ENCODE measurements at places on chromosomes 6 and 20.

GRCh38 chr20:4089756-4090487 is 74.6 kb upstream of the RNF24 start:
- DNase-seq: no peak

DNA sequence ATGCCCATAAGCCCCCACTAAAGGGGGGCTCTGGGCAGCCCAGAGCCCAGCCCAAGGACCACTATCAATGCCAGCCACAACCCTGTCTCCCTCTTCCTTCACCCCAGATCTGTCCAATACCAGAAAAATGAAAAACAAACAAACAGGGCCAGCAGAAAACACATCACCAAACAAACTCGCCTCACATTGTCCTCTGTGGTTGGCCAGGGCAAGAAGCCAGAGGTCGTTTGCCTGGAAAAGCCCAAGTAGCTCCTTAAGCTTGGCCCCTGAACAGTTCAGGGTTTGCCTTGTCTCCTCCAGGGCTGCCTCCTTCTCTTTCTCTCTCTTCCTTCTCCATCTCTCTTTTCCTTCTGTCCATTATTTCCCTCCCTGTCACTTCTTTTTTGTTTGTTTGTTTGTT is 10.1 kb upstream of the SCUBE3 start:
- no peak for DNase-seq

GRCh38 chr6:22436134-22436533 is 133.2 kb upstream of the HDGFL1 start:
- DNase-seq: no peak

DNA sequence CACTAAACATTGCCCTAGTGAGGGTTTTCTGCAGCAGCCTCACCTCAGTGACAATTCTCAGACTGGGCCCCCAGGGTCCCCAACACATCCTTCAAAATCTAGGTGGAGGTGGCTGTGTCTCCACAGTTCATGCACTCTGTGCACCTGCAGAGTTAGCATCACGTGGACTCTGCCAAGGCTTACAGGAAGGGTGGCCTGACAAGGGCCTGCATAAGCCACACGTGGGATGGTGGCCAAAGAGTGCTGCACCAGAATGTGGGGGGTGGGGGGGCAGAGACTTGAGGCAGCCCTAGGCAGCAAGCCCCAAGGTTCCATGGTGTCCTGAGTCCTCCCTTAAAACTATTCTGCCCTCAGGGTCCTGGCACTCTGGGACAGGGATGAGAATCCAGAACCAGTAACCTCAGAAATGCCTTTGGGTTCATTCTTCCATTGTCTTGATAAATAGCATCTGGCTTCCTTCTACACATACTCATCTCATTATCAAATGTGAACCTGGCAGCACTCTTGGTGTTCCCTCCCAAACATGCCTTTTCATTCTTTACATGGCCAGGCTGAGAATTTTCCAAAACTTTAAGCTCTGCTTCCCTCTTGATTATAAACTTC is 1.6 kb upstream of the SERPINB1 start:
- peak; percentile 89 for DNase-seq

- no peak for DNase-seq
Observed at GRCh38 chr6:14072084-14072483, 45.5 kb upstream of the CD83 start.

GRCh38 chr6:135117413-135117968 is 62.9 kb upstream of the HBS1L start:
- DNase-seq: no peak

DNA sequence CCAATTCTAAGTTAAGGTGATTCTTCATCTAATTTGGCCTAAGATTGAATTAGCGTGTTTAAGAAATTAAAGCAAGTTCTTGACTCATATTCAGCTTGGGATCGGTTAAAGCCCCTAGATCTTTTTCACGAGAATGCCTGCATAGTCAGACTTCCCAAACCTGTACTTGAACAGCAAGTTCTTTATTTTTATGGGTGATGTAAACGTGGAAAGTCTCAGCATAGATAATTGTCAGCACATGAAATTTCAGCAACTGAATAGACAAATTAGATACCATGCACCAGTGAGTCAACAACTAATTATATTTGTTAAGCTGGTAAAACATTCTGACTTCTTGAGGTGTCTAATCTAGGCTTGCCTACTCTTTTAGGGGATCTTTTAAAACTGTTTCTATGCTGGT is 183.1 kb upstream of the TNFAIP3 start:
- no peak for DNase-seq

DNA sequence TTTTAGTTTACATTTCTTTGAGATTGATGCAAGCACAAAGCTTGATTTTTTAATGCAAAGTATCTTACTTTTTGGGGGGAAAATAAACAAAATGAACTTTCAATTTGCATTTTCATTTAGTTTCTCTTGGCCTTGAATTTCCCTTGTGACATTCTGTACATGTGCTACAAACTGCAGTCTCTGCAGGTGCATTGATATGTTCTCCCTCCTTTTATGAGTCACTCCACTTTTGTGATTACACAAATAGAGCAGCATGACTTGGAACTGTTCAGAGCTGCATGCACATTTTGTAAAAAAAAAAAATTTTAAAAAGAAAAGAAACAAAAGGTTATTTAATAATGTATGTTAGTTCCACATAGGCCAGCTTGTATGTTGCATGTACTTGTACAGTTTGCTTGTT is 220.0 kb upstream of the KCNQ5 start:
- no peak for DNase-seq

DNA sequence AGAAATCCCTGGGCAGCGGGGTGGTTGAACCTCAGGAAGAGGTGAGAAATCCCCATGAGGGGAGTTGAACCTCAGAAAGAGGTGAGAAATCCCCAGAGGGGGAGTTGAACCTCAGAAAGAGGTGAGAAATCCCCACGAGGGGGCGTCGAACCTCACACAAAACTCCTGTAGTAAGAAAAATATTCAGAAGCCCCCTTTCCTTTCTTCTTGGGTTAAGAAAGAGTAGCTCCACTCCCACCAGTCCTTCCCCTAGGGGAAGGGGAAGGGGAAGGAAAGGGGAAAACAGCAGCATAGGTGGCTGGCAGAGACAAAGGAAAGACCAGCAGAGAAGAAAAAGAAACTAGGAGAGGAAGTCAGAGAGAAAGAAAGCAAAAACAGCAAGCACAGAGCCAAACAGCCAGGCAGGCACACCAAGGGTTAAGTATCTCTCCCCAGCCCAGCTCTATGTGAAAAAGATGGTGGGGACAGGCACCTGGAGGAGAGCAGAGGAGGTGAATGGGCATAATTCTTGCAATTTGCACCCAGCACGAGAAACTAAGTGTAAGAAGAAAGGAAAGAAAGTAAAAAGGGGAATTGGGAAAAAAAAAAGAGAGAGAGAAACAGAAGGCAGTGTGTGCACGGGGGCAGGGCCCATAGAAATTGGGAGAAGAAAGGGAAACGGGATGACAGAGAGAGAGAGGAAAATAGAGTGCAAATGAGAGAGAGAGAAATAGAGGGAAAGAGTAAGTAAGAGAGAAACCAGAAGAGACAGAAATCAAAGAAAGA is 88.2 kb downstream of the PLG start:
- no peak for DNase-seq

DNA sequence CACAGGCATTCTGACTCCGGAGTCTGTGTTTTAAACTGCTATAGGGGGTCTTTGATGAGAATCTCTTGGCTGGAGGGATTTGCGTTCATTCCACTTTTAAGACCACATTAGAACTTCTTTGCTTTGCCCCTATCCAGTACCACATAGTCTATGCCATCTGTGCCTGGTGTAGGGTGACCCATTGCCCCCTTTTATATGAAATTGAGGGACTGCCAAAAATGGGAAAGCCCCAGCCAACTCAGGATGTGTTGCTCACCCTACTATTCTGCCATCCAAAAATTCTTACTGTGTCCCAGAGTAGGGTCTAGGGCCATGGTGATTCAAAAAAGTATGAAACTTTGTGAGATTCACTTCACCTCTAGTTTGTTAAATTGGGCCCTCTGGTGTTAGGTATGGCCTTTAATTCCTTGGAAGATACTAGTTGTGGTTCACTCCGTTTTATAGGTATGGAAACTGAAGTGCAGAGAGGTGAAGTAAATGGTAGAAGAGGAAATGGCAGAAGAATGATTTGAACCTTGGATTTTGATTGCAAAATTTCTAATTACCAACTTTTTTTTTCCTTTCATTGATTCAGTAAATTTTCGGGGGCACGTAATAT is 1.4 kb downstream of the PFDN4 start:
- no peak for DNase-seq

GRCh38 chr6:156701966-156702365 is 75.2 kb upstream of the ARID1B start:
- DNase-seq: no peak

GRCh38 chr6:143872201-143872600 is 7.9 kb downstream of the ZC2HC1B start:
- peak; percentile 4 for DNase-seq

- peak; percentile 45 for DNase-seq
Observed at GRCh38 chr6:166097914-166098522, 69.6 kb downstream of the TBXT start.

DNA sequence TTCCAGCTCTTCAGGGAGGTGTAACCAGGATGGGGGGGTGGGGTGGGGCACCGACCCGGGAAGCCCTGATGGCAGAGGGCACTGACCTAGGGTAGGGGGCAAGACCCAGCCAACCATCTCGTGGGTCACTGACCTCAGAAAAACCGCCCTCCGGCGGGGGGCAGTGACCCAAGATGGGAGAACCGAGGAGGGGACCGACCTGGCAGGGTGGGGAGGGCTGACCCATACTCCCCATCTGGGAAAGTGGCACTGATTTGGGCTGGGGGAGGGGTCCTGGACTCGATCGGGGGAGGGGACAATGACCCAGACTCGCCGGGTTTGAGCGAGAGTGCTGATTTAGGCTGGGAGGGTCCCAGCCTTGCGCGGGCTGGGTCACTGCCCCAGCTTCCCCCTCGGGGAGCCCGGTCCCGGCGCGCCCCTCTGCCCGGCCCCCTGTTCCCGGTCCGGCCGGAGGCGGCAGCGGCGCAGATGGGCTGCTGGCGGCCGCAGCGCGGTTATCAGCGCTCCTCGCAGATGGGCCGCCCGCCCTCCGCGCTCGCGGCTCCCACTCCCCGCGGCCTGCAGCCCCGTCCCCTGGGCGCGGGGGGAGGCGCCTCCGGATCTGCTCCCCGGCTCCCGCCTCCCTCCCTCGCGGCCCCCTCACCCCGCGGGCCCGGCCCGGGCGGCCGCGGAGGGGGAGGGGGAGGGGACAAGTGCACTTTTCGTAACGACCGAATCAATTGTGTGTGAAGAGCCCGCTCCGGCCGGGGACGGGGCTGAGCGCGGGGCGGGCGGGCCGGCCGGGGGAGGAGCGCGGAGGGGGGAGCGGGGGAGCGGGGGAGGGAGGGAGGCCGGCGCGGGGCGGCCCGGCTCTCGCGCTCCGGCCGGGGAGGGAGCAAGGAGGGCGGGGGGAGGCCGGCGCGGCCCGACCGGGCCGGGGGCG is 2.2 kb downstream of the NOL4L start:
- peak; percentile 59 for DNase-seq

DNA sequence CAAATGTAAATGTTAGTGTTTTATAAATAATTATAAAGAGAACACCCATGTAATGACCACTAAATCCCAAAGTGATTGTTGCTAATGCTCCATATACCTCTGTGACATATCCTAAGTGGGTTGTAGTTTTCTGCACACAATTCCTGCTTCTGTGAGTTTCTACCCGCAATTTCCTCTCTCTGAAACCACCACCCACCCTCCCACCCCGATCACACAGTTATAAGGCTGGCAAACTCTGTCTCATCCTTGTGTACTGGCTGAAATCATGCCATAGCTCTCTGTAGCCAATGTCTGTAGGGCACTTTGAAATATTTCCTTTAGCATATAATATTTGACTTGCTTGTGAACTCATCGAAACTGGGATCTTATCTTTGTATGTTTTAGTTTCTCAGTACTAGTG is 236.6 kb downstream of the PLCB1 start:
- DNase-seq: no peak

DNA sequence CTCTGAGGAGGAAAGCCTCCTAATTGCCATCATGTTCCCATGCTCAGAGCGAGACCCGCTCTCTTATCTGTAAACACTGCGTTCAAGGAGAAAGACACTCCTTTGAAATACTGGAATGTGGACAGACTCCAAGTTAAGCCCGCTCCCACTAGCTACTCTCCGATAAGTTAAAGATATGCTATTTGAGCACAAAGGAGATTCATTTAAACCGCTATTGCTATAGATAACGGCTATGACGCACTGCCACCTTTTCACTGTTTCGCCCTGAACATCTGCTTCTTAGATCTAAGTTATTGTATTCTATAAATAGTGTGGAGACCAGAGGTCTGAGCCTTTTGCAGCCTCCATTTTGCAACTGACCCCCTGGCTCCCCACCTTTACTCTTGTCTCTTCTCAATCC is 82.3 kb downstream of the GPX5 start:
- no peak for DNase-seq

- no peak for DNase-seq
Observed at GRCh38 chr6:106126482-106126881, 40.3 kb downstream of the PRDM1 start.

GRCh38 chr20:1330075-1330830 is 1.3 kb upstream of the SDCBP2 start:
- DNase-seq: no peak

DNA sequence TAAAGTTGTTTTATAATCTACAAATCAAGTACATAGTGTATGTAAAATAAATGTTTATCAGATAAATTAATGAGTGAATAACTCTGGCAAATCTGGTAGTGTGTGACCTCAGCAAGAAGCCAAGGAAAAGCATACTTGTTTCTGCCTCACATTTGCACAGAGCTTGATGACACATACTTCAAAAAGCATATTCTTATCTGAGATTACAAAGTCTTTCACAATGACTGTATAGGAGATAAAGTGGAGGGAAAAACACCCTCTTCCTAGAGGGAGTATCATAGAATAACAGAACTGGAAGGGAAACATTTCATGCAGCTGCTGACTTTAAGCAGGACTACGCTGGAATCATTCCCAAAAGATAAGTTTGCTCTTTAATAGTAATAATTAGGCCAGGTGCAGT is 28.1 kb upstream of the AKAP7 start:
- no peak for DNase-seq

DNA sequence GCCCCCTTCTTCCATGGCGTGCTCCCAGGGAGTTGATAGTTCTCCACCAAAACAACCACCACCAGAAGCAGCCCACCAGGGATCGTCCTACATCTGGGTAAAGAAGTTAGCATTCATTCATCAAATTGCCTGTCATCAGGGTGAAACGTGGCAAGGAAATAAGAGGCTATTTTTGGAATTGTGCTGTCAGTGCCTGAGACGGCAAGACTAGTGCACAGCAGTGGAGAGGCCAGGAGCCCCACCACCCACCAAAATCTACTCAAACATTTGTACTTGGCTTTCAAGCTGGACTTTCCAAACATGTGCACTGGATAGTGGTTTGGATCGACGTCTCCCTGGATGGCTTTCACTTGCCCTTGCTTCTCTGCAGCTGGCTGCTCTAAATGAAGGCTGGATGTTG is 44.8 kb downstream of the TXNDC5 start:
- DNase-seq: no peak

DNA sequence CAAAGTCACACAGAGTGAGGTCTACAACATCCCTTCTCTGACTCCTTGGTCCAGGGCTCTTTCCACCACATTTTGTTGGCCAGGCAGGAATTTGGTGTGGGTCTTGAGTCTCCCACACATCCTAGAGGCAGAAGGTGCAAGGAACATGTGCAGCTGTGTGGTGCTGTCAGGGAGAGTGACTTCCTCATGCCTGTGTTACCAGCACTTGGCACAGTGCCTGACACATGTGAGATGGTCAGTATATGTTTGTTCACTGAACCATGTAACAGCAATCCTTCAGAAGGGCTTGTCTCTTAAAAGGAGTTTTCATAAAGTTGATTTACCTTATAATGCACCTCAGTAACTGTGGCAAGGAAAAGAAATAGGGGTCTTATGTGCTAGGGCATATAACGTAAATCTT is 168.5 kb downstream of the CDC5L start:
- peak; percentile 41 for DNase-seq

All from RPMI8226 (cell line).